ENCODE measurements at places on chromosomes 2 and 18.

DNA sequence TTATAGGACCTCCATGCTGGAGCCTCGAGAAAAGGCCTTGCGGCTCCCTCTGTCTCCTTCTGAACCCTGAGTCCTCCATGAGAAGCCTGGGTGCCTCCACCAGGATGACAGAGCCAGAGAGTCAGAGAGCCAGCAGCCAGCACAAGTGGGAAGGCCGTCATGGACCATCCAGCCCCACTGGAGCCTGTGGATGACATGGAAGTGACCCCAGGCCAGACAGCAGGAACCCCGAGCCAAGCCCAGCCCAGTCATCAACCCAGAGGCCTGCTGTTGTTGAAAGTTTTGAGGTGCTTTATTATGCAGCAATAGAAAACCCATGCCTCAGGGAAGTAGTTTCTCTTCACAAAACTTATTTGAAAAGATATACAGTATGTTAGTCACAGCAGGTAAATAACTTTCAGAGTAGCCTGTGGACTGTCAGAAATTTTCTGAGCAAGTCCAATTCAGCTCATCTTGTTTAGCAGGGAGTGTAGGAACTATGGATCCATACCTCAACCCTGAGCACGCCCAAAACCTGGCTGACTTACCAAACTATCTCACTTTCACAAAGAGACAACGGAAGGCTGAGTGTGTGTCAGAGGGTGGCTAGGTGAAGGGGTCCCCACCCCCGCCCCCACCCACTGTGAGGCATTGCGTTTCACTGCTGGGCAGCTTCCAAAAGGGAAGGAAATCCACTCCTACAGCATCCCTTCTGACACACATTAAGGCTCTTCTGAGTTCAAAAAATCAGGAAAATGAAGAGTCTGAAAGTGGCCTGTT lies 79.9 kb upstream of the NDUFV2 start:
- DNase-seq: no peak

- no peak for DNase-seq
Measured at GRCh38 chr2:199932312-199932855, 21.3 kb downstream of the C2orf69 start.

DNA sequence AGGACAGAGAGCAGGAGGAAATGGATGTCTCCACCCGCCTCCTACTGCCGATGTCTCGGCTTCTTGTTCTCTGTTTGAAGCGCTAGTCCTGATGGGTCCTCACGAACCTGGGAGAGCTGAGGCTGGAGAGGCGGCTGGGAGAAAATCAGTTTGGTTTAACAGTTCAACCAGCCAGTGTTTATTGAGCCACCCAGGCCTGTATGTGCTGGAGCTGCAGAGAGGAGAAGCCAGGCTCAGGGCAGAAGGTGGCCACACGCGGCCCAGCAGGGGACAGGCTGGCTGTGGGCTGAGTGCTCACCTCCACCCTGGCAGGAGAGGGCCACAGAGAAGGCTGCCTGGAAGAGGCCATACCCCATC lies 202.1 kb downstream of the CYP26B1 start:
- DNase-seq: no peak

DNA sequence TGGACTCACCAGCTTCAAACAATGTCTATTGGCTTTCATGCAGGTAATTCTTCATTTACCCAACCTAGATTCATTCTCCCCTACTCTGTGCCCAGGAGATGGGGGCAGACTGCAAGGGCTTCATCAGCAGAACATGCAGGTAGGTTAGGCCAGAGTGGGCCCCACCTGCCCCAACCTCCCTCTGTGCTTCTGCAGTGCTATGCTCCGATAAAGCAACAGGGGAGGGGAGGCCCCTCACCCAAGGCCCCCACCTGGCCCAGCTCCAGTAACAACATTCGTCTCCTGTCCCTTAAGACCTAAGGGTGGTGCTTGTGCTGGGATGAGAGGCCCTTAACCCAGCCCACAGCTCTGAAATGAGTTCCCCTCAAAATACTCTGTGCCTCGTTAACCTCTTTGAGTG lies 16.7 kb upstream of the GYPC start:
- DNase-seq: no peak

GRCh38 chr18:23188068-23188760 lies 52.9 kb downstream of the CABLES1 start:
- no peak for DNase-seq

DNA sequence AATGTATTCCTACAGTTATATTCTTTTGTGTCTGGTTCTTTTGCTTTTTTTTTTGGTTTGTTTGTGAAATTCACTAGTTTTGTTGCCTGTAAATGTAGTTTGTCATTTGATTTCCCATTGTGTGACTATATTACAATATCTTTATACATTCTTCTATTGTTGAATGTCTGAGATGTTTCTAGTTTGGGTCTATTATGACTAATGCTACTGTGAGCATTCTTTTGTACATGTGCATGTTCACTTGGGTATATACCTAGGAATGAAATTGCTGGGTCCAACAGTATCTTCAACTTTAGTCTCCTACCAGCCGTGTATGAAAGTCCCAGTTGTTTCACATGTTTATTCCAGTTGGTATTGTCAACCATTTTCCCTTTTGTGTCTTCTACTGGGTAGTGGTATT lies 112.7 kb upstream of the RBMS1 start:
- no peak for DNase-seq

DNA sequence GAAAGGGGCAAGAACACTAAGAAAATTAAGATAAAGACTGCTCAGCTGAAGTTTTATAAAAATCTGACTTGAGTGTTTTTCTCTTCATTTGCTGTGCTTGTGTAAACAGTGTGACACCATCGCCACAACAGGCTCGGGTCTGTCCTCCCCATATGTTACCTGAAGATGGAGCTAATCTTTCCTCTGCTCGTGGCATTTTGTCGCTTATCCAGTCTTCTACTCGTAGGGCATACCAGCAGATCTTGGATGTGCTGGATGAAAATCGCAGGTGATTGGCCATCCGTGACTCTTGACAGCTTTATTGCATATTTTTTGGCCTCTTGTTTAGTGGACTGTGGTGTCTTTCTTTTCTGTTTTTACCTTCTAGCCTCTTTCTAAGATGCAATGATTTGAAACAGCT lies 22.1 kb downstream of the MFF start:
- no peak for DNase-seq
